ENCODE measurements at places on chromosomes 1 and 21. TPM values are rescaled to one million over a fixed set of nuclear protein-coding genes. Genes with fewer than 3 reads are reported as not detected.

GRCh38 chr1:151805066-151805820 is at the start of gene LINGO4:
TSS of gene LINGO4 (minus strand) at chr1:151805419. CDS start at chr1:151802704, 2,715 bp downstream.
- ATAC-seq: peak; percentile 25

The CELA2A gene
- not detected for total RNA-seq

GRCh38 chr1:81174052-81174451 is 626.7 kb upstream of the ADGRL2 start:
- no peak for ATAC-seq

DNA sequence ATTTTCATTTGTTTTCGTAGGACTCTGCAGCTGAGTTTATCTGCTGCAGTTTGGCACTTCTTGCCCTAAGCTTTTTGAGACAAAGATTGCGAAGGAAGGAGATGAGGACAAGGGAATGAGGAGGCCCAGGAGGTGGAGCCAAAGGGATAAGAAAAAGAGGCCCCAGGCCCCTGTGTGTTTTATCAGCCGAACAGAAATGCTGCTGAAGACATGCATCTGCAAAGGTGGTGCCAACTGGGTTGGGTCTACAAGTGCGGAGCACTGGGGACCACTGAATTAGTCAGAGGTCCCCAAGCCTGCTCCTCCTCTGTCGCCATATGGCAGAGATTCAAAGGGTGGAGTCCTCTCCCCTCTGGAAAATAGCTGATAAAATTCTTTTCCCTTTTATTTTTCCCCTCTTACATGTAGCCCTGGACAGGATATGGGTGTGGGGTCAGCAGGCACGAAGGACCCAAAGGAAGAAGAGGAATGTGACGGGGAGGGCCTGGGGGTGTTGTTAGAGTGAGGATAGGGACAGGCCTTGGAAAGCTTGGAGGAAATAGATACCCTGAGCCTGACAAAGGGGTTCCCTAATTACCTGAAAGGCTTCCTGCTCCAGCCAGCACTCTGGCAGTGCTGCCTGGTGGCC is 2.7 kb downstream of the CD34 start:
- ATAC-seq: no peak

DNA sequence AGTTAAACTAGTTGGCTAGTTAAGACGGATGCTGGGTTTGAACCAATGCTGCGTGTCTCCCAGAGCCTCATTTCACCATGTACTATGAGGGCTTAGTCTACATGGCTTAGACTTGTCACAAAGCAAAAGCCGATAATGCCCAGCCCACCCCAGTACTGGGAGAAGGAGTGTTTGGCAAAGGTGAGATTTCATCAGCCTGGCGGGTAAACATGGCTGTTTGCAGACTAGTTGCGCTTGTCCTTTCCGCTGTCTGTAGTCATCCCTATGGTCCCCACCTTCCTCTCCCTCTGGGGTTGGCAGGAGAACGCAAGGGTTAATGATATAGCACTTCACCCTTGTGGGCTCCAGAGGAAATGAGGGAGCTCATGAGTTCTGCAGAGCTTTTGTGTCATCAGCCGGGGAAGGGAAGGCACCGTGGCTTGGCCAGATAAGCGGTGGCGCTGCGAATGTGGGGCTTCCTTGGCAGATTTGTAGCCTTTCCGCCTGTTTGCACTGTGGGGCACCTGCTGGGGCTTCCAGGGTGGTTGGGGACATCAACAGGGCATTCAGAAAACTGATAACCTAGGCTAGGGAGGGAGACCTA is 29.2 kb downstream of the SOX13 start:
- peak; percentile 10 for ATAC-seq

The PTGFR gene
- total RNA-seq: not detected

DNA sequence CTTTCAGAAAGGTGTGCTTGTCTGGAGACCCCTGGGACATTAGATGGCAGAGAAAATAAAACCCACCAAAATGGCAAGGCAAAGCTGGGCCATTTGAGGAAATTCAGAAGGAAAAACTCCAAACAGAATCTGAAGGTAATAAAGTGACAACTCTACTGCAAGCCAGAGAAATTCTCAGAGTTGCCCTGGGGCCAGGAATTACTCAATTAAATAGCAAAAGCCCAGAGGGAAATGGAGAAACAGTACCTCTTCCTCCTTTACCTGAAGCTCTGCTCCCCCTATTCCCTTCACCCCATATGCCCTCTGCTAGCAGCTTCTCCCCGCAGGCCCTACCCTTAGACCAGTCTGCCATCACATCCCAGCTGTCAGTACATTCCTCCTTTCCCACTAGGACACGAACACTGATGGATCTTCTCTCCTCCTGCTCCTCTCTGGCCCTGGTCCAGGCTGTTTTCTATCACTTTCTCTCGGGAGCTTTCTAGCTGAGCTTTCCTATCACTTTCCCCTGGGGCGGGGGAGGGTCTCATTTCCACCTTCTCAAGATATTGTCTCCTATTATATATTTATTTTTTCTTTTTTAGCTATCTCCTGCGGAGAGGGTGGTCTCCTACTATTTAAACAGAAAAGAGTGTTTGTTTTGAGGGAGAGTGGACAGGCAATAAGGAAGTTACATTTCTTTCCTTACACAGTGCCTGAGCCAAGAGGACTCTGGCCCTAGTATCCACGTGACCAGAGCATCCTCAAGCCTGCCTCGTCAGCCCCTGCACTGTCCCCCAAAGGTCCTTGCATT is 47.7 kb upstream of the RBM15 start:
- no peak for ATAC-seq

All from activated T-helper 17 cell treated with anti-CD3 and anti-CD28 coated beads, Interleukin-2, amount 50 U/mL, for 72 hours (primary cell).